ENCODE measurements at places on chromosomes 12 and 14.

DNA sequence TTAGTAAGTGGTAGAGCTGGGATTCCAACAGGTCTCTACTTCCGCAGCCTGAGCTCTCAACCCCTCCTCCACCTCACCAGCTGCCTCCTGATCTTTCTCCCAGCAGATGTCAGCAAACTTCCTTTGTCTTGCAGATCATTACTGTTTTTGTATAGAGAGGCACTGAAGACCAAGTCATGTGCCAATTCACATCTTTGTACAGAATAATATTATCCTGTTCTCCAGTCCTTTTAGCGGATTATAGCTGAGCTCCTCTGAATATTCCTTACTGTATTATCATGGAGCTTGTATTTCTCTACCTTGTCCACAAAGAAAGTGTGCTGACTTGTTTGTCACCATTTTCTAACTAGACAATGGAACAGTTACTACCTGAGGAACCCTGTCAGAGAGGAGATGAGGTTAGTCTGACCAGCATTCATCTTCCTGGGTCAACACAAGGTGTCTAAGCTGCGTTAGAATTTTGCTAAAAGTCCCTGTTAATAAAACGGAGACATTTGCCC, 142.3 kb upstream of the ARHGAP5 start:
- peak; percentile 51 for DNase-seq

GRCh38 chr14:56147449-56147848, 29.2 kb downstream of the PELI2 start:
- DNase-seq, result no peak

DNA sequence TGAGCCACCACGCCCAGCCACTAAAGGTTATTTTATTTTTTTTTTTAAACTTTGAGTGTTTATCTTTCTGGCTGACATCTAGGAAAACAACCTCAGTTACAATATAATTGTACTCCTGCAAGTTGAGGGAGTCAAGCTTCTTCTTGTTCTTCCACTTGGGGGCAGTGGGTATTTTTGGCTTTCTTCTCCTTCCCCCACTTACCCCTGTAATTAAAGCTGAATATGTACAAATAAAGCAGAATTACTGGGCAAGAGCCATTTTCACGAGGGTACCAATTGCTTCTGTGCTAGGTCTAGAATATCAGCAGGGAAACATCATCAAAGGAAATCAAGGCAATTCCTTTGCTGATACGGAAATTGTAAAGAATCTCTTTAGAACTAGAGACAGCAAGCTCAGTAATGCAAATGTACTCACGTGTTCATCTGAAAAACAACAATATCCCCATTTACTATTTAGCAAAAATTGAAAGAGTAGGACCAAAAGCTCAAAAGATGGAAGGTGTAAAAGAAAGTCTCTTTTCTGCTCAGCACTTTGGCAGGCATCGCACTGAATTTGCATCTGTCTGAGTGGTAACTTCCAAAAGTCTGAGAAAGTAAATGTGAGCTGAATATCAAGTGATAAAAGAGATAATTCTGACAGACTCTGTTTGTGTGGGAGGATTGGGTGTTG, 72.8 kb downstream of the TAOK3 start:
- DNase-seq, result no peak

- no peak for DNase-seq
Observed at GRCh38 chr14:99524091-99524661, 43.0 kb downstream of the CCNK start.

DNA sequence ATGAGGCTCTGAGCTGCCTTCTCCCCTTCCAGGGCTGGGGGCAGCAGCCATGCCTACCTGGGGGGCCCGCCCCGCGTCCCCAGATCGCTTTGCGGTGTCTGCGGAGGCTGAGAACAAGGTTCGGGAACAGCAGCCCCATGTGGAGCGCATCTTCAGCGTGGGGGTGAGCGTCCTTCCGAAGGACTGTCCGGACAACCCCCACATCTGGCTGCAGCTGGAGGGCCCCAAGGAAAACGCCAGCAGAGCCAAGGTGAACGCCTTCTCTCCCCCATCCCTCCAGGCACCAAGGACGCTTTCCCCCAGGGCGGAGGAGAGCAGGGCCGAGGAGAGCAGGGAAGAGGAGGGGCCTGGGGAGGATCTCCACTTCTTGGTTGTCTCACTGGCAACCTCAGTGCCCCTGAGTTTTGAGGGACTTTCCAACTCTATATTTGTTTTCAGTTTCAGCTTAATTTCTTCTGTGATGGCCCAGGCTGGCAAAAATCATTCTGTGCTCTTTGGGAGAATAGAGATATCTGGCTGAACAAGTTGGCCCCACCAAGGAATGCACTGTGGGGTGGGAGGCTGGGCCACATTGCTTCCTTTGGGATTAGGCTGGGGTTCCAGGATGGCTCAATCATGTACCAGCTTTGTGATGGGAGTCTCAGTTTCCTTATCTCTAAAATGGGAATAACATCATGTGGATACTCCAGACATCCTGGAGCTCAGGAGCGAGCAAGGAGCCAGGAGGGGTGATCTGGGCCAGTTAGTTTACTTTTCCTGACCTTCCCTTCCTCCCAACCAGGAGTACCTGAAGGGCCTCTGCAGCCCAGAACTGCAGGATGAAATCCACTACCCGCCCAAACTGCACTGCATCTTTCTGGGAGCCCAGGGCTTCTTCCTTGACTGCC, 1.2 kb downstream of the KHNYN start:
- peak; percentile 10 for DNase-seq

DNA sequence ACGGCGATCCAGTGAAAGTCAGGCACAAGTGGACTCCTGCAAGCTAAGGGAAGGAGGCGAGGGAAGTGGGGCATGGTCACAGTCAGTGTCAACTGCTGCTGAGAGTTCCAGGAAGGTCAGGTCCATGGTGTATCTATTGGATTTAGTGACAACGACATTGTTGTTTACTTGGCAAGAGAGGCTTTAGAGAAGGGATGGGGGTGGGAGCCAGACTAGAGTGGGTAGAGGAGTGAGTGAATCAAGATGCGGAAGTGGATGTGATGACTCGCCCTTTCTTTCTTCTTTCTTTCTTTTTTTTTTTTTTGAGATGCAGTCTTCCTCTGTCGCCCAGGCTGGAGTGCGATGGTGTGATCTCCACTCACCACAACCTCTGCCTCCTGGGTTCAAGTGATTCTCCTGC, 12.5 kb downstream of the P2RX7 start:
- DNase-seq, result no peak

DNA sequence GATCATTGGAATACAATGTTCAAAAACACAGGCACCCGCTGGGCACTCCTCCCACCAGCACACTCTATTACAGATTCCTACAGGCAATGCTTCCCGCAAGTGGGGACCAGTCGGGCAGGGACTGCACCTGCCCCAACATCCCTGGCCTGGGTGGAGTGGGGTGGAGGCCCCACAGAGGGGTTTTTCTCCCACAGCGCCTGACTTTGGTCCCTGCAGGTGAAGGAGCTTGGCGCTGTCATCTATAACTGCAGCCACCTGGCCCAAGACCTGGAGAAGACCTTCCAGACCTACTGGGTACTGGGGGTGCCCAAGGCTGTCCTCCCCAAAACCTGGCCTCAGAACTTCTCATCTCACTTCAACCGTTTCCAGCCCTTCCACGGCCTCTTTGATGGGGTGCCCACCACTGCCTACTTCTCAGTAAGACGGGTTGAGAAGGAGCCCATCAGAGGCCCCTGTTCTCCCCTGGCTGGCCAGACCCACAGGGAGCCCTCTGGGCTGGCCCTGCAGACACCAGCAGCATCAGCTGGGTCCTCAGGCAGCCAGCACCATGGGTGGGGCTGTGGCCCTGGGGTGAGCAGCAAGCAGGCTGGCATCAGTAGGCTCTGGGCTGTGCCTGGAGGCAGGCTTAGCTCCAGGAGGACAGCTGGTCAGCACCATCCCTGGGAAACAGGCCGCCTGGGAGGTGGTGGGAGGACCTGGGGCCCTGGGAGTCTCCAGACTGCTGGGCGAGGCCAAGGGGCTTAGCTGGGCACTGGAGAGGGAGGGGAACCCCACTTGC, 6.0 kb downstream of the PLD4 start:
- DNase-seq, result no peak

DNA sequence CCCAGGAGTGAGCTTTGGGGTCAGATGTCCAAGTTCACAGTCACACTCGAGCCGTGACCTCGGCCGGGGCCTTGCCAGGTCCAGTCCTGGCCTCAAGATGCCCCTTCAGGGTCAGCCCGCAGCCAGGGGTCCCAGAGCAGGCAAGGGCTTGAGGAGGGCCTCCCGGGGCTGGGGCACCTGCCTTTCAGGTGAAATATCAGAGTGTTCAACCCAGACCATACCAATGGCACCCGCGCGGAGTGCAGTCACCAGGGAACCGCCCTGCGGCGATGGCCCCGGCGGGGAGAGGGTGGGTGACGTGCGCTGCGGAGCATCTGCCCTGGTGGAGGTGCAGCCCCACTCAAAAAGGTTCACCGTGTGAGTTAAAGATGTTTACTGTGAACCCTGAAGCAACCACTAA, 16.9 kb downstream of the LRCOL1 start:
- no peak for DNase-seq

- no peak for DNase-seq
Observed at GRCh38 chr14:51334566-51334965, 94.5 kb downstream of the TMX1 start.

DNA sequence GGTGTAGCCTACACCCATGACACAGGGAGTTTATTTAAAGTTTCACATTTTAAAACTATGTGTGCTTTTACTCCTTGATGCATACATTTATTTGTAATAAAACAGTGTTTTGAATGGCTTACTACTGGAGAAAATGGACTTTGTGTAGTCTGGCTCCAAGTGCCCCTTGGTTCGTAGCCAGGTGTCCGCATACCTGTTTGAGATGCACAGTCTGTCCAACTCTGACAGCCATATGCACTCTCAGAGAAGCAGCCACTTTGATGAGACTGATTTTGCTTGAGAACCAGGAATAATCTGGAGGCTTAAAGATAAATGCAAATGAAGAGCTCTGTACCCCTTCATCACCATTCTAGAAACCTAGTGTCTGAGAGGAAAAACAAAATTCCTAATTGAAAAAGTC, 24.0 kb downstream of the RTN1 start:
- DNase-seq, result no peak

- no peak for DNase-seq
Observed at GRCh38 chr14:53470351-53471043, 317.4 kb upstream of the DDHD1 start.

DNA sequence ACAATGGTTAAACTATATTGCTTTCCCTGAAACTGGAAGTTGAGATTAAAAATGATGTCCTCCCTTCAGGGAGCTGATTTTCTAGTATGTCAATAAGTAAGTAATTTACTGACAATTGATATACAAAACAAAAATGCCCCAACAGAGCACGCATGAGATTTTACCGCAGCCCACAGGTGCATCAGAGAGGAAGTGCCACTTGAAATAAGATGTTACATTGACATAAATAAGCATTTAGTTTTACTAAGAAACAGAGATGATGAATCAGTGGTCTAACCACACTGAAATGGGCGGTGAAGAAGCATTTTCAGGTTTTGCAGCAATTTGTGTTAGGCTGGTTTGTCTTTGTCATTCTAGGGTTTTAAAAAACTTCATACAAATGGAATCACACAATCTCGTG, 8.8 kb upstream of the CLECL1 start:
- DNase-seq, result no peak

Measured in NCI-H510A (cell line).